ENCODE measurements at places on chromosomes 11 and 22. TPM values are rescaled to one million over a fixed set of nuclear protein-coding genes. Genes with fewer than 3 reads are reported as not detected.

- DNase-seq: peak; percentile 41
Observed at GRCh38 chr11:128468111-128468510, 119.2 kb downstream of the ETS1 start.

GRCh38 chr11:11545285-11546275 is 76.2 kb downstream of the GALNT18 start:
- no peak for DNase-seq

GRCh38 chr11:81658722-81659121 is 1074.9 kb downstream of the FAM181B start:
- DNase-seq: peak; percentile 6

DNA sequence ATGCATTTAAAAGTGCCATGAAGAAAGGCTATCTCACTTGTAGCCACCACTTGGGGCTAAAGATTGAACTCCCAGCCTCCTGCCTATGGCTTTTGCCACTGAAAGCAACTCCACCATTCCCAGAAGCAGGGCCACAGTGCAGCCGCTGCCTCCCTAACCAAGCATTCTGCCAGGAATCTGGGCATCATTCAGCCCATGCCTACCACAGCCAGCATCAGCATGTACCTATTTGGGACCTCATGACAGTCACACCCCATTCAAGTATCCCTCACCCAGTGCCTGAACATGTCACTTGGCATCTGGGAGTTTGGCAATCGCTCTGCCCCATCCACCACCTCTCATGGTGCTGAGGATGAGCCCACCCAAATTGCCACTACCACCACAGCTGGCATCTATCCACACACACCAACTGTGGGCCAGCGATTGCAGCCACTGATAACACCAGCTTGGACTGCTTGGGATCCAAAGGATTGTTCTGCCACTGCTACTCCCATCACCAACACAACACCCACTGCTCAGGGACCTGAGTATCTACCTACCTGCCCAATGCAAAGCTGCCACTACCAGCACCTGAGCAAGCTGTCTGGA is 234.4 kb downstream of the GRM5 start:
- no peak for DNase-seq

DNA sequence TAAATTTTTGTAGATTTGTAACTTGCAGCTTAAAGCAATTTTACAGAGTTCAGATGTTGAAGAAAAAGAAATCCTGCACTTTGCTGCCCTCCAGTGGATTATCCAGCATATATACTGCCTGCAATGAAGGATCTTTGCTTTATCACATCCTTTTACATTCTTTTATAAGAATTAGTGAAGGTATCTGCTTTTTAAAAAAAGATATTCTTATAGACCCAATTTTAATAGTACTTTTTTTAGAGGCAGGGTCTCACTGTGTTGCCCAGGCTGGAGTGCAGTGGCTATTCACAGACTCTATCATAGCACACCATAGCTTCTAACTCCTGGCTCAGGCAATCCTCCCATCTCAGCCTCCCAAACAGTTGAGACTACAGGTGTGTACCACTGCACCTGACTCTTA is 60.7 kb downstream of the TTC17 start:
- DNase-seq: peak; percentile 18

DNA sequence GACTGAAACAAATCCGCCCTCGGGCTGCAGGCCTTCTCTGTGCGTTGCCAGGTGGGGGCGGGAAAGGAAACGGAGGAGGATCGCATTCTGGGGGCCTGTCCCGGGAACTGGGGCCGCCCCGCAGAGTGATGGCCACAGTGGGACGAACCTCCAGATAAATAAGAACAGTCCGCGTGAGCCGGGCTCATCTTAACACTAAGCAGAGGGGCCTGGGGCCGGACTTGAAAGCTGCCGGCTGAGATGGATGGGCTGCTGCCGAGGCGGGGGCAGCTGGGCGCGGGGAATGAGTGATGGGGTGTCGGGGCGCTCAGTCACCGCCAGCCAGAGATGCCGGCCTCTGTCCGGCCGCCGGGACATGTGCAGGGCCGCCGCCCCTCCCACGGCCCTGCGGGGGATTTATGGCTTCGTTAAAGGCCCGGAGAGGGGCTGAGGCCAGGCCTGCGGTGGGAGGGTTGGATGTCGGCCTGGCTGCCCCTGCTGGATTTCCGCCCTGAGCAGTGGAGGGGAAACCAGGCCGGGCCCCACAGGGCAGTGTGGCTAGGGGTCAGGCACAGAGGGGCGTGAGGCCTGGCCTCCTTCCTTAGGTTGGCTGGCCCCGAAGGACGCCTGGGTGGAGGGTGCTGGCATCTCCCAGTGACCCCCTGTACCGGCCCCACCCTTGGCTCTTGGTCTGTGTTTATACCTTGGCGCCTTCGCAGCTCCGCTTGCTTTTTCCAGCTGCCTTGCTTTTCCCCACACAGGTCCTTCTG is 45.3 kb upstream of the CD82 start:
- no peak for DNase-seq

GRCh38 chr11:69533296-69534165 is 52.1 kb downstream of the LINC01488 start:
- no peak for DNase-seq

- DNase-seq: no peak
Observed at GRCh38 chr11:111776398-111777093, 10.4 kb upstream of the PPP2R1B start.

DNA sequence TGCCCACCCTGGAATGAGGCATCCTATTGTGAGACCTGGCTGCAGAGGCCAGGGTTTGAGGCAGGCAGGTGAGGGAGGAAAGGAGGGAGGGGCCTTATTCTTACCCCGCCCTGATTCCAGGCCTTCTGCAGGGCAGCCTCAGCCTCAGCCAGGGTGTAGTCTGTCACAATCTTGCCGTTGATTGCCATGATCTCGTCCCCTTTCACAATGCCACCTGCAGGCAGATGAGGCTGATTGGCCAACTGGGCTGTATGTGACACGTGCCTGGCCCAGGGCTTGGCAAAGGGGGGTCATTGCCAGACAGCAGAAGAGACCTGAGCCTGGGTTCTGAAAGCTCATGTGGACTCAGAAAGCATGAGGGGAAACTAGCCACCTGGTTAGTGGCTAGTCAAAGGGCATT is 21.4 kb upstream of the ABCC8 start:
- no peak for DNase-seq

- DNase-seq: no peak
Observed at GRCh38 chr22:46163557-46163888, 13.2 kb downstream of the PPARA start.

DNA sequence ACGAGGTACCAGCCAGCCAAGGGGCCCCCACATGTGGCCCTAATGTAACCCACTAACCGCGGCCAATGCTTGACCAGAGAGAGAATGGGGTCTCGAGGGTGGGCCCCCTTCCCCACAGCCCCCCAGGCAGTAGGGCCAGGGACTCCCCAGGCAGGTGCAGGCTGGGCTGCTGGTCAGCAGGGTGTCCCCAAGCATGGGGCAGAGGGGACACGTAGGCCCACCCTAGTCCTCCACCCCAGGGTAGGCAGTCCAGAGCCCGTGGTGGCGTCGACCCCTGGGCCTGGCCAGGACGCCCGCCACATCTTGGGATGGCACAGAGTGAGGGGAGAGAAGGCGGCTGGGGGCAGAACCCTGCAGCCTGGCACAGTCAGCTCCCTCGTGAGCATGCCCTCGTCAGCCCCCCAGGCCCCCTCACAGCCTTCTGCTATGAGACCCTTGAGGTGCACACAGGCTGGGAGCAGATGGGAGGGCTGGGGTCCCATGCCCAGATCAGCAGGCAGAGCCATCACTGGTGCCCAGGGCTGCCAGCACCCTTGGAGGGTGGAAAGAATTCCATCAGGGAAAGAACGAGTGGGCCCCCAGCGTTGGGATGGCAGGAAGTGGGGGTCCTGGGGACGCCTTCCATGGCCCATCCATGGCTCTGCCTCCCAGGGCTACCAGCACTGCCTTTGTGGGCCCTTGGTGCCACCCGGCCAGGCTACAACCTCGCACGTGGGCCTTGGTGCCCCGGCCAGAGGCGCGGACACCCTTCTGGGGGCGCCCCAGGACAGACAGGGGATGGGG is 6.1 kb downstream of the TNNT3 start:
- DNase-seq: no peak

DNA sequence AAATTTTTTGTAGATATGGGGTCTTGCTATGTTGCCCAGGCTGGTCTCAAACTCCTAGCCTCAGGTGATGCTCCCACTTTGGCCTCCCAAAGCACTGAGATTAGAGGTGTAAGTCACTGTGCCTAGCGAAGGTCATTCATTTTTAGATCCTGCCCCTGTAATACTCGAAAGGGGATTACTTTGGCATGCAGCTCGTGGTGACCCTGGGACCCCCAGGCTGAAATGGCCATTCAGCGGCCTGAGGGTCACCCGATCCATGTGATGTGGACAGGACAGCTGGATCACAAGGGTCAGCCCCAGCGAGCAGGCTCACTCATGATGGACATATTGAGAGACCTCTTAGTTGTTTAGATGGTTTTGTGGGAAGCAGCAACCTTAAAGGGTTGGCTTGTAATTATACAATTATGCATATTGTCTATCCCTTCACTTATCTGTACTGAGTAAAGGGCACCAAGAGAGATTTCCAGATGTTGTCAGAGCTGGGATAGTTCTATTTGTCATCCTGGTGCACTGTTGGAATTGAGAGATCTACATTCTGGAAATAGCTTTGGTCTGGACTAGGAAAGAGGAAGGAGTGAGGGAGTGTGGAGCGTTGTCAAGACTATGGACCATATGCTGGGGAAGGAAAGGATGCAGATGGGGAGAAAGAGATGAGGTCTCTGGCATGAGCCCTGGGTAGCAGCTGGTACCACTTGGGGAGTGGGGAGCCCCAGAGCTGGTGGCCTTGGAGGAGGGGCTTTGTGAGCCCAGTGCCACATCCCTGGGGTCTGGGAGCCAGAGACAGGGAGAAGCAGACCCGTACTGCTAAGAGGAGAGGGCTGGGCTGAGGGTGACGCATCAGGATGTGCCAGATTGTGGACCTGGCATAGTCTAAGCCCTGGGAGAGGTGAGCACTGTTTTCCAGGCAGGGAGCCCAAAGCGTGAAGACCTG is 15.5 kb downstream of the RHBDD3 start:
- DNase-seq: no peak

DNA sequence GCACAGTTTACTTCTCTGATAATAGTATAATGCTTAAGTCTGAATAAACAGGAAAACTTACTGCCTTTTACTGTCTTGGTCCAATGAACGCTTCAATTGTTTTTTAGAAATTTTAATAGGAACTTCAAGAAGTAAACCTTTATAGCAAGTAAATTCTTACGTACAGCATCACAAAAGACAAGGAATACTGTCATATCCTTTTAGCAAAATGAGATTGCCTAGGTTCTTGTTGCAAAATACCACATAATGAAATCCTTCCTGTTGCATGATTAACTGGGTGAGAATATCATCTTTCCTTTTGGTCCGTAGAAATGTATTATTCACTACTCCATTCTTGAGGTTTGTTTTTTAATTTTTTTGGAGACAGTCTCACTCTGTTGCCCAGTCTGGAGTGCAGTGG is 22.3 kb upstream of the HIKESHI start:
- DNase-seq: no peak

- peak; percentile 72 for DNase-seq
Observed at GRCh38 chr22:19287889-19288288, 3.6 kb downstream of the CLTCL1 start.

- peak; percentile 96 for DNase-seq
Observed at GRCh38 chr11:122850076-122850631, 11.9 kb downstream of the CRTAM start.

- peak; percentile 84 for DNase-seq
Observed at GRCh38 chr11:75313513-75314272, 37.8 kb downstream of the ARRB1 start.

DNA sequence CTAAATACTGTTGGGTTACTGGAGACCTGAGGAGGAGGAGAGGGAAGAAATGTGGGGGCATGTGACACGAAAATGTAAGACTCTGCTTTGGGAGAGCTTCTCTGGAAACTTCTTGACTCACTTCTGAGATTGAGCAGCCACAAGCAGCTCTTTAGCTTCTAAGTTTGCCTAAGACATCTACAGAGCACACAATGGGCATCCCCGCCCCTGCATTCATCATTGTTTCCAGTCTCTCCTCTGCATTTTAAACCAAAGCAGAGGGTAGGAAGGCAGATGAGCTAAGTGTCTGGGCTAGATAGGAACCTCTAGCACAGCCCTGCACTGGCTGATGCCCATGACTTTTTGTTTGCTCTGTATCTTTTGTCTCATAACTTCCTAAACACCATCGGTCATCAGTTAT is 2.1 kb upstream of the OR52D1 start:
- no peak for DNase-seq

DNA sequence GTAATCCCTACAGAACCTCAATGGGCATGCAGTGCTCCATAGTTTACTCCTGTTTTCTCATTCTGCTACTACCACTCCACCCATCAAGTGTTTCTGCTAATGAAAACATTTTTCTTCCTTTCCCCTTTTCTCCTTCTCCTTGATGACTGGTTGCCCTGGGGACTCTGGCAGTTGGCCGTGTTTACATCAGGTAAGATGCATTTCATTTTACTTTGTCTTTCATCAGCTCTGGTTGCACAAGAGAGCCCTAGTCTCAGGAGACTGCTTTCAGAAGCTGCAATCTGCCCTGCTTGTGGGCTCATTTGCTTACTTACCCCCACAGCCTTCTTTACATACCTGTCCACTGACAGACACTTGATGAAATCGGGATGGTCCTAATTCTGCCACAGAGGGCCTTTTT is 19.6 kb upstream of the LIMK2 start:
- no peak for DNase-seq

- peak; percentile 50 for DNase-seq
Observed at GRCh38 chr22:43925433-43926348, 2.1 kb downstream of the PNPLA3 start.

- no peak for DNase-seq
Observed at GRCh38 chr11:130198292-130198691, 38.7 kb downstream of the ST14 start.

DNA sequence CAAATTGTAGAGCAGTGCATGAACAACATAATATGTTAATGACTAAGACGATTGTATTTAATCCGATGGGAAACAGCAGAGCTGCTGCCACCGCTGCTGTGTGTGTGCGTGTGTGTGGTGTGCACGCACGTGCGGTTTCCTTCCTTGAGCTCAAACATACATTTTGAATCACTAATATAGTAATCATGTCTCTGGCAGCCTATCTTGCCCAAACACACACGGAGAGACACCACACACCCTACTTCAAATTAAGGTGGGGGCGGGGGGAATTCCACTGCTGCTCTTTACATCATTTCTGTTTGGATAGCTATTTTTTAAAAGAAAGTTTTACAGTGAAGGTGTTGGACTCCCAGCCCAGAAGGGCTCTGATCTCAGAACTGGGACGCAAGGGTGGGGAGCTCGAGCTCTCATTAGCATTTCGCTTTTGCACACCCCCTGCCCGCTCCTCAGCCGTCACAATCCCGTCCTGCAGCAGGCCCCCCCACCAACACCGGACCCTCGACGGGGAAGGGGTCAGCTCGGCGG is 651 bp upstream of the FAM83F start:
- no peak for DNase-seq

ZP1 gene
- total RNA-seq: 3.7 TPM

GLYAT gene
- total RNA-seq: 0.60 TPM

DRD2 gene
- 8.2 TPM for total RNA-seq

IGSF9B gene
- total RNA-seq: 0.96 TPM

TESMIN gene
- 1.1 TPM for total RNA-seq

NCR3LG1 gene
- 1.1 TPM for total RNA-seq

CNGA4 gene
- not detected for total RNA-seq

RASGRP2 gene
- total RNA-seq: not detected

TSPAN4 gene
- 95.2 TPM for total RNA-seq

KRTAP5-1 gene
- not detected for total RNA-seq

Data from RPMI7951 (cell line).